HAP-1 (cell line): ENCODE measurements at places on chromosomes 11 and 22.

DNA sequence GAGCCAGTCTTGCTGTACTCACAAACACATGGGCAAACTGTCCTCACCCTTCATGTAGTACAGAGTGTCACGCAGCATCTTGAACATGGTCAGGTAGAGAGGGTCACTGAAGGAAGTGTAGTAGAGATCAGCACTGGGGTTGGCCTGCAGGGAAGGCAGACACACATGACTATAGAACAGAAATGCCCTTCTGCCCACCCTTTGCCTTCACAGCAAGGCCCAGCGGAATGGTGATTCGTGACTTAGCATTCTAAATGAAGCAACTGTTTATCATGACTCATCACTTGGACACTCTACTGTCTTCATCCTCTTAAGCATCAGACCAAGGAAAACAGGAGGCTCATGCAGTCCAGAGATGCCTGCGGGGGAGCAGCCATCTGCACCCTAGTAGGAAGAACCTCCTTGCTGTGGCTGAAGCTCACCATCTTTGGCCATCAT lies 33.4 kb downstream of the SERPIND1 start:
- DNase-seq, result no peak

- no peak for DNase-seq
These were observed 859 bp downstream of the RPS6KB2 start for GRCh38 chr11:67429038-67429668.

DNA sequence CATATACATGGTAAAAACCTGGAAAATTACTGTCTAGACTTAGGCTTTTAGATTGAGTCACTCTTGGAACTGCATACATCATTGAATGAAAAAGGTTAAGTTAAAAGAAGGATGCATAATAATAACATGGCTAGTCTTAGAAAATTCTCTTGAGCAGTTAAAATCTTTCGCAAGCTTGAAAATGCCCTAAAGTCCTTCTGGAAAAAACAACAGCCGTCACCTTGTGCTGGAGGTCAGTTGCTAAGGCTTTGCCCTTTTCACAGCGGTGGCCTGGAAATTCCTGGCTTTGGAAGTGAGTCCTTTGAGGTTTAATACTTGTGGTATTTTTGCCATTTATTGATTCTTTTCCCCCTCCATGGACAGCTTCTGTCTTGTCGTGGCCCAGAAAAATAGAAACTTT lies 17.4 kb upstream of the FBLN1 start:
- DNase-seq, result peak; percentile 60

- no peak for DNase-seq
These were observed 194.2 kb upstream of the B3GAT1 start for GRCh38 chr11:134606251-134606650.

DNA sequence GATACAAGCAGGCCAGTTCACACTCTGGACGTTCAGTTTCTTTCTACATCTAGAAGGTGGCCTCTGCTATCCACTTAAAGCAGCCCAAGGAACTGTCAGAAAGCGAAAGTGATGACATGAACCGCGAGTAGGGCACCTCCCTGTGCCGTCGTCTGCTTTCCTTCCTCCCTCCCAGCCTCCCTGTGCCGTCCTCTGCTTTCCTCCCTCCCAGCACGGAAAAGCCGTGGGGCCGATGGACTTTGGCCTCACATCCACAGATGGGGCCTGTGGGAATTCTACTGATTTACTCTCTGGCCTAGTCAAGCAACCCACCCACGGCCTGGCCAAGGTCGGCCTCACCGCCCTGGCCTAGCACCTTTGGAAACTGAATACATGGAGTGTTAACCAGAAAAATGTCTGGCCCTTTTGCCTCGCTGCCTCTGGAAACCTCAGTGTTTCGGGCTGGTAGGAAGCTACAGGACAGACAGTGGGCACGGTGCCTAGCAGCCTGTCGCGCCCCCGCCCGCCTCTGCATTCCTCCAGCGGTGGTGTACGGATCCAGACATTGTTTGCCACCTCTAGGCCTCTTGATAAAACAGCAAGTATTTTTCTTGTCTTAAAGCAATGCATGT lies 14.2 kb downstream of the PEX26 start:
- DNase-seq, result no peak

DNA sequence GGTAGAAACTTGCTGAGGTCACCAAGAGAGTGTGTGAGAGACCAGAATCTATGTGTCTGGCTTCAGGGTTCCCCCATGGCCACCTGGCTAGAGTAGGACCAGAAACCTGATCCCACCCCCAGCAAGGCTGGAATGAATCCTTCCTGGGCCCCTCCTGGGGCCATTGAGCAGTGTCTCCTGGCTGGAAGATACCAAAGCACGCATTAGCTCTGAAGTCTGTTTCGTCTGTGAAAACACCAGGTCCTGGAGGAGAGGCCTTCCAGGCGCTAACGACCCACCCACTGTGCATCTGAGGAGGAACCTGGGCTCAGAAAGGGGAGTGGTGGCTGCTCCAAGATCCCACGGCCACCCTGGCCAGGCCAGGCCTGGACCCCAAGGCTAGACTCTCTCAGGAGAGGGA lies 15.5 kb upstream of the TSKU start:
- DNase-seq, result no peak

DNA sequence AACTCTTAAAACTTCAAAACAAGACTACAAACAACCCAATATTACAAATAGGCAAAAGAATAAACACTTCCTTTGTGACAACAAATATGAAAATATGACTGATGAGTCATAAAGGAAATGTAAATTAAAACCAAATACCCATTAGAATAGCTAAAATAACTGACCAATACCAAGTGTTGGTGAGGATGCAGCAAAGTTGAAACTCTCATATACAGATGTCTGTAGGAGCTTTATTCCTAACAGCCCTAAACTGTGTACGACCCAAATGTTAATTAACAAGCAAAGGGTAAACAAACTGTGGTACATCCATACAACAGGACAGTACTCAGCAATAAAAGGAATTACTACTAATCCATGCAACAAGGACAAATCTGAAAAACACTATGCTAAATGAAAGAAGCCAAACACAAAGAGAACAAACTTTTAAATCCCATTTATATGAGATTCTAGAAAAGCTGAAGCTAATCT lies 43.0 kb downstream of the MAPK1 start:
- no peak for DNase-seq

GRCh38 chr11:105821372-105821771 lies 200.7 kb downstream of the MSANTD4 start:
- no peak for DNase-seq

DNA sequence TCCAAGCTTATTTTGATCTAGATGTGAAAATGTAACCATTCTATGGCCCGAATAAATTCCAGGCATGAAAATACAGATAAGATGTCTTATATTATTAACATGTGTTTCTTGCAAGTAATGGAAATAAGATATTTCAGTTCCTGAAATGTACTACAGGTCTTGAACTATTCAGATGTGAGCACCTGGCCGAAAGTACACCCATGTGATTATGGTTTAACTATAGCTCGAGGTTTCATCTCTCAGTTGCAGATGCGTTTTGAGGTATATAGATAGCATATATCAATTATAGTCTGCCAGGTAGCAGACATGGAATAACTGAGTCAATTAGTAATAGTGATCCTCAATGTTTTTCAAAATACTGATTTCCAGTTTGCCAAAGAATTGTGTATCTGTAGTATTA lies 68.3 kb downstream of the DDIAS start:
- no peak for DNase-seq

DNA sequence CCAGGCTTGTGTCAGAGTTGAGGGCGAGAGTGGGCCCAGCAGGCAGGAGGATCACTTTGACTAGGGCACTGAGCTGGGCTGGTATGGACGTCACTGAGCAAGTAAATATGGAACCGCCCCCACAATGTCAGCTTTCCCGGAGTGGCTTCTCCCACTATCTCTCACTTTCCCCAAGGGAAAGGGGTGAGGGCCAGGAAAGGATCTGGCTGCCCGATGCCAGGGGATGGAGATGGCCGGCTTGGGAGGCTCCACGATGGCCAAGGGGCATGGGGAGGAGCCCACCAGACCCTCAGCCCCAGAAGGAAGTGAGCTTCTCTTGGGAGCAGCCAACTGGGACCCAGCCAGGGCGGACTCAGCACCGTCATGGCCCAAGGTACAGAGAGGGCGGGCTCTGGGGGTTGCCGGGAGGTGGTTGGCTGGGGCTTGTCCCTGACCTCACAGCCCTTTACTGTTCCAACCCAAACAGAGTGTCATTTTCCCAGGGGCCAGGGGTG lies 8.7 kb downstream of the PRDM11 start:
- no peak for DNase-seq

GRCh38 chr11:73729594-73730206 lies 31.2 kb downstream of the RAB6A start:
- DNase-seq, result peak; percentile 17

DNA sequence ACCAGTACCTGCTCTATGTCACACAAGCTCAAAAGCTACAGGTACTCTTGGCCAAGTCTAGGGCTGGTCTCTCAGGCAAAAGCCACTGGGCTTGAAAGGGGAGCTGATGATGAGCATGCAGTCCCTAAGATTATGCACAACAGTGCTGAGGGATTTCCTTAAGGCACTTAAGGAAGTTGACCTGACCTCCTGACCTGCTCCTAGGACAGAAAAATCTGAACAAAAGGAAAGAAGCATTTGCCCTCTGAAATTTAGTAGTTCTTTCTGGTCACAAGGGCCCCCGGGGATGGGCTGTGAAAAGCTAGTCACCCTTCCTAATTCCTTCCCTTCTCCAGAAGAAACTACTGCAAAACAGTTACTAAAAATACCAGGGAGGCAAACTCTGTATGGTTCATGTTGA lies 83.6 kb upstream of the PHOX2A start:
- DNase-seq, result no peak

GRCh38 chr11:132576706-132577105 lies 955.6 kb downstream of the OPCML start:
- no peak for DNase-seq

DNA sequence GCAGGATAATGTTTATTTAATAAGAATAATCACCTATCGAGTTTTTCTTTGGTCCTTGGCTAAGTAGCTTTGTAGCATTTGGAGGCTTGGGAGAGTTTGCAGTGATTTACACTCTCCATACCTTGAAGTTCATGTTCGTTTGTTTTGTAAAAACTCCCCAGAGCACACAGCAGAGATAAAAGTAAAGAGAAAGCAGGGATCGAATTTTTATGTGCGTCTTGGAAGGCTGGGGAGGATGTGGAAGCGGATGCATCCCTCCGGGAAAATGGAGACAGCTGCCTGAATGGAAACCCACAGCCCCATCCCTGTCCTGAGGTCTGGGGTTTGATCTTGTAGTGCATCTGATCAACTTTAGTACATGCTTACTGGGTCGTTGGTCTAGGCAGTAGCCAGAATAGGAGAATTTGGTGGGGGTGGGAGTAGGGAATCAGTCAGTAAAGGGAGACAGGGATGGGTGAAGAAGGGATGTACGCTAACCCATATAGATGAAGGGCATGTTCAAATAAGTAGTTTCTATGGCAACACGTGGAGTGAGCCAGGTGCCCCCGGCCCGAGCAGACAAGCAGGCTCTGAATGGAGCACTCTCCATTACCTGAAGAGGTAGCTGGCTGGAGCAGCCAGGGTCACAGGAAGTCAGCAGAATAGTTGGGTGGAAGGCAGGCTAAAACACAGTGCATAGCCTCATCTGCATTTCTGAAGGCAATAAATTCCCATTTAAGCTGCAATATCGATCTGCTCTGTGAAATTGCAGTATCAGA lies 147.8 kb downstream of the COMMD9 start:
- DNase-seq, result no peak

DNA sequence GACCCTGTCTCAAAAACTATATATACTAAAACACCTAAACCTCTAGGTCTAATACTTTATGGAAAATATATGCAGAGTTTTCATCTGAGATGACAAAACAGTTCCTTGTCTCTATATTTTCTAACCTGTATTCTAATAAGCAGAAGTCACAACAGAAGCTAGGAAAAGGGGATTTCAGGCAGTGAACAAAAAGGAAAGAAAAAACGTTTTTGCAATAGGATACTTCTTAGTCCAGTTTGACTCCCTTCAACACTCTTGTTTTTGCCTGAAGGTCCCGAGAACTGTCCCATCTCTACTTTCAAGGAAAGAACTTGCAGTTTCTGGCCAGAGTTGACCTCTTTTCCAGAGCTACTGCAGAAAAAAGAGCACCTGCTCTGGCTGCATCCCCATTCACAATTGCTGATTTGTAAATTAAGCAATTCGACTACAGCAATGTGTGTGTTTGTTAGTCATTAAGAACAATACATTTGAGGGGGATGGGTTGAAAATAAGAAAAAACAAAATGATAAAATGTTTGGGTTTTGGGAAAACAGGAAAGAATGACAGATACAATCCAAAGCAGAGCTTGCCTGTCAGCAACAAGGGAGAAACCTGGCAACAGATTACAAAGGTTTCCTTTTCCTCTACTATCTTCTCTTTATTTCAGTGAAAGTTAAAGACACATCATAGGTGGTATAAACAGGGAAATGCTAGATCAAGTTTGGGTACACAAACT lies 160.0 kb downstream of the FCHSD2 start:
- DNase-seq, result no peak

- DNase-seq, result no peak
These were observed 35.7 kb upstream of the POLA2 start for GRCh38 chr11:65226103-65226442.

DNA sequence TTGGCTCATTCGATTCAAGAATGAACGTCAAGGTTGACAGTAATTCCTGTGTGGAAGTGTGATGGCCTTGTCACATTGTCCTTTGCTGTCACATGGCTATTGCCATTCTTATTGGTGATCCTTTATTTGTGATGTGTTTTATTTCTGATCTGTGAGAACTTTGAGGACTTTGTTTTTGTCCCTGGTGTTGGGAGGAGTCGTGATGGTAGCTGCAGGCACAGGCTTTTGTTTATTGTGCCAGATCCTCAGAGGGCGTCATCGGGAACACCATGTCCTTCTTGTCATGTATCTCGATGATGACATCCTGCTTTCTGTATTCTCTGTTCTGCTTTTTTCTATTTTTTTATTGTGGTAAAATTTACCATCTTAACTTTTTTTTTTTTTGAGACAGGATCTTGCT lies 5.6 kb downstream of the PICK1 start:
- no peak for DNase-seq

GRCh38 chr22:31244046-31244942 lies 32.2 kb downstream of the LIMK2 start:
- no peak for DNase-seq

DNA sequence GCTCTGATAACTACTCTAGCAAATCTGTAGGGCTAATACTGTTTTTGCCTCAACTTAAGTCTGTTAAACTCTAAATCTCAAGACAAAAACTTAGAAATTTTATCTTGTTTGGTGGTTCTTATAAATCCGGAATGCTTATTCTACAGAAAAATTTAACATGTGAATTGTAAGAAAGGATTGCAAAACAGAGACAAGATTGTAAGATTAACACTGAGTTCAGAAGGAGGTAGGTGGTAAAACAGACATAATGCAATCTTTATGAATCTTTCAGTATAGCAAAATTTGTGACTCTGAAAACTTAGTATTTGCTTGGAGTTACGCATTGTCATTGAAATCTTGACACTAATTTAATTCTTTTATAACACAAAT lies 263.9 kb downstream of the SBF2 start:
- no peak for DNase-seq
